ENCODE measurements at places on chromosomes 1 and 21.
A peak's percentile ranks its signal among the peaks of the same experiment; 100 is the strongest.

- peak; percentile 71 for DNase-seq
Measured at GRCh38 chr1:6486433-6487011, 4.9 kb downstream of the PLEKHG5 start.

DNA sequence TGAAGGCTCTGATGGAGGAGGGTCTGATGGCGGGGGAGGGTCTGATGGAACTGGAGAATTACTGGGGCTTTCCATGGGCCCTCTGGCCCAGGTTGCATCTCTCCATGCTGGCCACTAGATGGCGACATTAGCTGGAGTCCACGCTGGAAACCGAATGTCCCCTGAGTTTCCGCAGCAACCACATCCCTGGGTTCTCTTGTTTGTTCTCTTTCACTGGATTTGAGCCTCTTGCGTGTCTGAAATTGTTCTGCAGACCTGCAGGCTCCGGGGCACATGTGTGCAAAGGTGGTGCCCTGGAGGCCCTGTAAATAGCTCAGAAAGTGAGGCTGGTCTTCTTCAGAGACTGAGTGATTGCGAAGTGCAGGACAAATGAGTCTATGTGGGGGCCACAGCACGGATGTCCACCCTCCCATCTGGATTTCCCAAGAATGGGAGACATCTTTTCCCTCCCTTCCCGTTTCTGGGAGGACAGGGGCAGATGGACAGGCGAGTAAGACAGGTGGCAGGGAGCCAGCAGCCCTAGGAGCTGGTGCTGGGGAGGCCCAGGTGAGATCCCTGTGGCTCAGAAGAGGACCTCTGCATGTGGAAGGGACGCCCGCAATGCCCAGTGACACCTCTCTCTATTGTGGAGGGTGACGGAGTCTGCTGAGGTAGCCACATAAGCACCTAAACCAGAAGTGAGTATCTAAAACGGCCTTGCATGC lies 73.2 kb upstream of the ABCG1 start:
- peak; percentile 34 for DNase-seq

GRCh38 chr1:226738995-226739695 lies at the start of gene ITPKB:
Gene ITPKB, minus strand, starts transcription at chr1:226739282. Its CDS starts 1,824 bp downstream, at chr1:226737458.
- no peak for DNase-seq

DNA sequence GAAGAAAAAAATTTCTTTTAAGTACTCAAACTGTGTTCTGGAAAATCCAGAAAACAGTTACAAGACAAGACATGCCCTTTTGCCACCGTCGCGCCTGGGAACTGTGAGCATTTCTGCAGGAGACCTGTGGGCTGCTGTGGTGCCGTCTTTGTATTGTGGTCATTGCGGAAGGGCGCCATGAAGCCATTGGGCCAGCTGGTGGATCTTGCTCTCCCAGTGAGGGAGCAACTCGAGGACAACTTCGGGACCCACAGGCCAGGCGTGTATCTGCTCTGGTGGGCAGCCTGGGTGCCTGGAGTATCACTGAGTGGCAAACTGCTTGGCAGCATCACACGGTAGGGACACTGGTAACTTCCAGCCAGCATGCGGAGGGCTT lies 3.8 kb upstream of the THEMIS2 start:
- DNase-seq, result no peak

- no peak for DNase-seq
Measured at GRCh38 chr21:23579573-23579972, 2027.7 kb downstream of the MRPL39 start.

GRCh38 chr1:221998781-221999180 lies 256.9 kb upstream of the DUSP10 start:
- no peak for DNase-seq

GRCh38 chr1:164452549-164452948 lies 106.4 kb upstream of the PBX1 start:
- no peak for DNase-seq
